Stimulated activated CD4-positive, alpha-beta T cell treated with anti-CD3 and anti-CD28 coated beads, TNF-alpha, amount 100 ng/mL, for 1 hour (primary cell): ENCODE measurements at places on chromosomes 7 and 10.
A peak's percentile ranks its signal among the peaks of the same experiment; 100 is the strongest.

- DNase-seq: no peak
Observed at GRCh38 chr10:70996549-70996948, 108.2 kb upstream of the PCBD1 start.

GRCh38 chr7:31254926-31255325 lies 85.6 kb downstream of the NEUROD6 start:
- no peak for DNase-seq

GRCh38 chr7:65722361-65722792 lies 150.5 kb upstream of the VKORC1L1 start:
- DNase-seq: peak; percentile 41

DNA sequence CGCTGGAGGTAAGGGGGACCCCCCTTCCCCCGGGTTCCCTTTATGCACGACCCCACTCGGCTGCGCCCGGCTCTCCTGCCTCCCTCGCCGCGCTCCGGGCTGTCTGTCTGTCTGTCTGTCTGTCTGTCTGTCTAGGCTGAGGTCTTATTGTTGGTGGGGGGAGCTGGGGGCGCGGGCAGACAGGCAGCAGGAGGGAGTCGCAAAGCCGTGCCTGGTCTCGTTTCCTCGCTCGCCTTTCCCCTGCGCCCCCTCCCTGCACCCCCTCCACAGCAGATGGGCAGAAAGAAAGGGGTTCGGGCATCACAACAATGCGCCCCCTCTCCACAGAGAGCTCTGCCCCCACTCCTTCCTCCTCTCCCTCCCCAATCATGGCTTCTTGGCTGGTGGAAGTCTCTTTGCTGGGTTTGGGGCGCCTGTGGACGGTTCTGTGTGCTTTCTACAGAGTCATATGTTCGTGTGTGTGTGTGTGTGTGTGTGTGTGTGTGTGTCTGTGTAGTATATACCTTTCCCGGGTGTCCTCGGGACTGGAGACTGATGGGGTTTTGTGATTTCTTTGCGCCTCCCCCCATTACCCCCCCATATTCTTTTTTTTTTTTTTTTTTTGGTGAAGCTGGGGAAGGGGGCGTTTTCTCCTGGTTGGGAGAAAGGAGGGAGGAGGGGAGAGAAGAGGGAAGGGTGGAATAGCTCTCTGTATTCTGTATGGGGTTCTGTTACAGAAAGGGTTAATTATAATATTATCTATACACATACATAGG lies 1.9 kb downstream of the AUTS2 start:
- DNase-seq: no peak

DNA sequence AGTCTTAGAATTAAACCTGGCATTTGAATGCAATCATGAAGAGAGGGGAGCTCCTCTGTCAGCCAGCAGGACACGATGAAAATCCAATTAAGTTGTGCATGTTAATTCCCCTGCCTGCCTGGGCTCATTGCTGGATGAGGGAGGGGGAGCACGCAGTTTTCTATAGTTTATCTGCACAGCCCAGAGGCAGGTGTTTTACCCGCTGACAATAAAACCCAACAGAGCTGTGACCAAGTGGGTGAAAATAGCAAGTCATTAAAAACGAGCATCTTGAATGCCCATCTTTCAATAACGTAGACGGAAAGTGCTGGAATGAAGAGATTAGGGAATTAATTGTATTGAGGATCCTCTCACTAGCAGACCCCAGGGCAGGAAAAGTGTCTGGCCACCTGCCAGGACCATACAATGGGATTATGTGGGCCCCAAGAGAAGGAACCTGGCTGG lies 100.1 kb upstream of the FAM20C start:
- no peak for DNase-seq

GRCh38 chr10:132223156-132223590 lies 36.4 kb downstream of the DPYSL4 start:
- DNase-seq: peak; percentile 12

DNA sequence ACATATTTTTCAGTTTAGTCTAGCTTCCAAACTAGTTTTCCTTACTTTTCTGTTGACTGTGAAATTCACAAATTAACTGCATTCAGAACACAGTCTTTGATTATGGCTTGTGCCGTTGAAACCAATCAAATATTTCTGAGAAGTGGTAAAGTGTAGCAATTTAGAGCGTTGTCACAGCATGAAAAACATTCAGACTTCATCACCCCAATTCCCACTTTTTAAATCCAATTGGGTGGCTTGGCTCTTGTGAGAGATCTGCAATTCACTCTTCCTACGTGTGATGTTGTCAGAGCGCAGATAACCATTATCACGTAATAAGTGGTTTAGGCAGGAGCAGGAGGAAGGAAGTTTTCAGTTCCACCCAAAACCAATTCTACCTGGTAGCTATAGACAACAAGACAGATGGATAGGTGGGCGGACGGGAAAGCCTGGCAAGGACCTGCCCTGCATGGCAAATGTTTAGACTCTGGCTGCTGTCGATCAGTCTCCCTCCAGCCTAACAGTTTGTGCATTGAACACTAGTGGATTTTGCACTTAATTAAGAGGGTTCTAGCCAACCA lies 8.9 kb downstream of the COBL start:
- DNase-seq: no peak
